ENCODE measurements at places on chromosomes 3 and 15. TPM values are rescaled to one million over a fixed set of nuclear protein-coding genes. Genes with fewer than 3 reads are reported as not detected.

The C3orf22 gene
- total RNA-seq, result not detected

The UBA7 gene
- 0.66 TPM for total RNA-seq

The GREM1 gene
- 2.4 TPM for total RNA-seq

The BFSP2 gene
- not detected for total RNA-seq

The FOXL2 gene
- total RNA-seq, result 4.2 TPM

The HCN4 gene
- total RNA-seq, result 0.38 TPM

The MINAR1 gene
- 0.49 TPM for total RNA-seq

The IL17RE gene
- 1.7 TPM for total RNA-seq

The ZPLD1 gene
- total RNA-seq, result not detected

The C3orf49 gene
- total RNA-seq, result not detected

The SNX22 gene
- 1.2 TPM for total RNA-seq

The IFT57 gene
- total RNA-seq, result 41.0 TPM

The COL6A5 gene
- total RNA-seq, result not detected

The ACTRT3 gene
- total RNA-seq, result 2.6 TPM

All from A549 treated with AZD2906 at 1 μM for 4 hours (cell line).